ENCODE measurements at places on chromosomes 6 and 20.

GRCh38 chr6:121222656-121223055 is 111.6 kb downstream of the TBC1D32 start:
- no peak for DNase-seq

- DNase-seq = no peak
Measured at GRCh38 chr20:61896058-61896961, 169.4 kb downstream of the TAF4 start.

DNA sequence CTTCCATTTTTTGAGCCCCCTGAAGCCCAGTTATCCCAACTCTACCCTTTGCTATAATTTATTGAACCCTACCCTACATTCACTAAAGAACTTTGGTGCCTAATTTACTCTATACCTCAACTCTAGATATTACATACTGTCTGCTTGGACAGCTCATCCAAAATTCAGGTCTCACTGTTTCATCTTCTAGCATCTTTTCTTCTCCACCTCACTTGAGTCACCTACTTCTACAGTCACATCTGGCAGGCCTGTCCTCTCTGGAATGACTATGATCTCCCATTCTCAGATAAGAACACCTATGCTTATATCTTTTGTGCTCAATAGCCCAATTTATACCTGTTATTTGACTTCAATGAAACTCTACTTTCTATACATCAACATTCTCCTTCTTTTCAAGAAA is 58.0 kb downstream of the SHPRH start:
- DNase-seq = no peak

DNA sequence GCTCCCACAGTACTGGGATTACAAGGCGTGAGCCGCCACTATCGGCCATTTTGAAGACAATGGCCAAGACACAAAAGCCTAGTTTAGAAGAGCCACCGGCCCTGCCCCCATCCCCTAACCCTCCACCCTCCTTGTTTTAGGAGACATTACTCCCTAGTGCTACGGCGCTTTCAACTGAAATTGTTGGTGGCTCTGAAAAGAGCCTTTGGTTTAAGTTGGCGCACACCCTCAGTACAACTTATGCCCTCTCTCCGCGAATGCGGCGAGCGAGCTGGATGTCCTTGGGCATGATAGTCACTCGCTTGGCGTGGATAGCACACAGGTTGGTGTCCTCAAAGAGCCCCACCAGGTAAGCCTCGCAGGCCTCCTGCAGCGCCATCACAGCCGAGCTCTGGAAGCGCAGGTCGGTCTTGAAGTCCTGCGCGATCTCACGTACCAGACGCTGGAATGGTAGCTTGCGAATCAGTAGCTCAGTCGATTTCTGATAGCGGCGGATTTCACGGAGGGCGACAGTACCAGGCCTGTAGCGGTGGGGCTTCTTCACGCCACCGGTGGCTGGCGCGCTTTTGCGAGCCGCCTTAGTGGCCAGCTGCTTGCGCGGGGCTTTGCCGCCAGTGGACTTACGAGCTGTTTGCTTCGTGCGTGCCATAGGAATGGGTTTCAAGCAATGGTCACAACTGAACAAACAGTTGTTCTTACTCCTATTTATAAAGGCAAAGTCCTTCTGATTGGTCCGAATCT is 114.9 kb upstream of the BTN3A2 start:
- DNase-seq = peak; percentile 36

DNA sequence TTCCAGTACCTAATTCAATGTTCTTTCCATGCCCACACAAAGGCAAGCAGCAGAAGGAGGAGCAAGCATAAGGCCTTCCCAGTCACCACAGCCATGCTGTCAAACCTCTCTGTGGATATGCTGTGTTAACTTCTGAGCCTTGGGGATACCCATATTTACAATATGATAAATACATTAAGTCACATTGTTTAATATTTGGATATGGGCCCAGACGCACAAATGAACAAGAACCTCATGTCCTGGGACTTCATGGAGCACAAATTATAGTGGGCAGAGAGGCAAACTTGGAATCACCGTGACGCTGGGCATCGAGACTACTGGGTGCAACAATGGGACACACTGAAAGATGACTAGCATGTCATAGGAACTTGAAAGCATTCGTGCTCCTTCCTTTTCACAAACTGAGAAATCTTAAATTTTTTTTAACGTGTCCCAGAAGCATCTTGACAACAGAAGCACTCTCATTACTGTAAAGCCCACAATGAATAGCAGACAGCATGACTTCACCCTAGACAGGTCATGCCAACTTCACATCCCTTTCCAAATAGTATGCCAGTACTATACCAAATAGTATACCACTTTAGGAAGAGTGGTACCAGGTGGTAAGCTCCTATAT is 16.0 kb downstream of the SOD2 start:
- DNase-seq = no peak

GRCh38 chr20:32476684-32477593 is 108.2 kb downstream of the NOL4L start:
- no peak for DNase-seq

DNA sequence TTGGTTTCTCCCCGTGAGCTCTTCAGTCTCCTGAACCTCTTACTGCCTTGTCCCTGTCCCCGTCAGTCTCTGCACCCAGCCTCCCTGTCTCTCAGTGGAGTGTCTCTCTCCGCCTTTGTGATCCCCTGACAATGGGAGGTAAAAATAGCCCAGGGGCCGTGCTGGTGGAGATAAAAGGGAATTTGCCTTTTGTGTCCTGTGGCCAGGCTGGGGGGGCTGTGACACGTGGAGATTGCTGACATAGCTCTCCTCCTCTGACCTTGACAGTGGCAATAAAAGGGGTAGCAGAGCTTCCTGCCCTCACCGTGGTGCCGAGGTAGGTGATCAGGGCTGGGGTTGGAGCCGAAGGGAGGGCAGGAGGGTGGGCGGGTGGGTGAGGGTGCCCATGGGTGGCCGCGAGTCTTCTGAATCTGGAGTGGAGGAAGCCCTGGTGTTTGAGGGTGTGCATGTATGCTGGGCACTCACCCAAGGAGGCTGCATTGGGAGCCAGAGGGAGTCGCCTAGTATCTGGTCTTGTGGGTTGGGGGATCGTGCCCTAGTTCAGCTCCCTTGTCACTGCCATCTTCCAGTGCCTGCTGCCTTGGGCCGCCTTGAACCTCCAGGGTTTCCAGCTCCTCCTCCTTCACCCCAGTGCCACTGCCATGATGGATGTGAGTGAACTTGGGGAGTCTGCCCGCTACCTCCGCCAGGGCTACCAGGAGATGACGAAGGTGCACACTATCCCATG is 21.9 kb downstream of the MYH7B start:
- DNase-seq = no peak

GRCh38 chr6:98047164-98047563 is 764.1 kb upstream of the MMS22L start:
- no peak for DNase-seq

DNA sequence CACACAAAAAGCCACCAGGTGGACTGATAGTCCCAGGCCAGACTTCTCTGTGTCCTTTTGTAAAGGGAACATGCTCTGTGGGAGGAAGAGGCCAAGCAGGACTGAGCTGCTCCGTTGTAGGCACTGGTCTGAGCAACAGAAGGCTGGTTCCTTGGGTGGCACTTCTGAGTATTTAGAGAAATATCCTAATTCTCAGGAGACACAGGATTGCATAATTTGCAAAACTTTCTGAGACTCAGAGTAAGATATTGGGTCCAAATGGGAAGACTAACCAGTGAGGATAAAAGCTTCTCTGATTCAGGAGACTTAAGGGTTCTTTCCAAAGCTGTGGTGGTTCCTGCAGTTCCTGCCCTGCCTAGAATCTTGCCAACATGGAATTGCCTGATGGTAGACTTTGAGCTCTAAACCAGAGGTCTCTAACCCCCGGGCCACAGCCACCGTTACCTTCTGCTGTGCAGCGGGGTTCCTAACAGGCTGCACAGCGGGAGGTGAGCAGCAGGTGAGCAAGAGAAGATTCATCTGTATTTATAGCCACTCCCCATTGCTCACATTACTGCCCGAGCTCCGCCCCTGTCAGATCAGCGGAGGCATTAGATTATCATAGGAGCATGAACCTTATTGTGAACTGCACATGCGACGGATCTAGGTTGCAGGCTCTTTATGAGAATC is 107.0 kb downstream of the OLIG3 start:
- DNase-seq = no peak

GRCh38 chr20:10670501-10671220 is 3.1 kb downstream of the JAG1 start:
- no peak for DNase-seq

GRCh38 chr6:167997642-167998041 is at the start of gene KIF25:
Gene KIF25, plus strand, starts transcription at chr6:167997671. Its CDS starts 31,915 bp downstream, at chr6:168029586.
- no peak for DNase-seq

- no peak for DNase-seq
Measured at GRCh38 chr6:6315660-6316059, 4.8 kb downstream of the F13A1 start.

- DNase-seq = no peak
Measured at GRCh38 chr6:145092554-145092953, 642.8 kb downstream of the EPM2A start.

DNA sequence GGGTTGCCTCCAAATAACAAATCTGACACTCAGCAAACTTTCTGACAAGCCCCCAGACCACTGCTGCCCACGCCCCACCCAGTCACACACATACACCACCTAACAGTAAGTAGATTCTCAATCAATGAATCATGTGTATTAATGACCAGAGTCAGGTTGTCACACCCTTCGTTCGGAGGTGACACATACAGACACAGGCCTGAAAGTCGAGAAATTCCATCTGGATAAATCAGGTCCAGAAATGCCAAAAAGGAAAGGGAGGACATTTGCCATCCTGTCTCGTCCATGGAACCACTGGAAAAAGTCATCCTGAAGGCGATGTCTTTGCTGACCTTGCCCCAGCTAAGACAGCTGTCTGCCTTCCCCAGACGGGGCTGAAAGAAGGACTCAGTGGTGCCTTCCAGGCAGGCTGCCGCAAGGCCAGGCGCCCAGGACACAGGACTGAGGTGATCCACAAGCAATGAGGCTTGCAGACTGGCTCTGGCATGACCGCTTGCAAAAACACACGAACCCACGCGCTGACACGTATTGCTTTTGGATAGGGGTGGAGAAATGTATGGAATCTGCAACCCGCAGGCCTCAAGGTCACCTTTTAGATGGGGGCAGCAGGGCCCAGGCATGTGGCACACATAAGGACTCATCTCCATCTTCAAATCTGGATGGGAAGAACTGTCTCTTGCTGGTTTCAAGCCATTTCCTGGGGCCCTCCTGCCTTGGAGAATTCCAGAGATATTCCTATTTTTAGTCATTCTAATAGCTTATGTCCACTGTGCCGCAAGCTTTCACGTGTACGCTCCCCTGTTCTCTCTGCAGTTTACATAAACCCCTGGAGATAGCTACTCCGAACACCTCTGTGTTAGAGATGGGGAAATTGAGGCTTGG is 9.0 kb downstream of the NFATC2 start:
- DNase-seq = no peak

- no peak for DNase-seq
Measured at GRCh38 chr20:40849456-40849855, 160.4 kb upstream of the MAFB start.

- no peak for DNase-seq
Measured at GRCh38 chr20:36571564-36572504, 1.6 kb upstream of the TGIF2 start.

- no peak for DNase-seq
Measured at GRCh38 chr20:50295762-50296449, 105.3 kb downstream of the CEBPB start.

- DNase-seq = no peak
Measured at GRCh38 chr6:84862843-84863242, 98.4 kb upstream of the TBX18 start.

- no peak for DNase-seq
Measured at GRCh38 chr20:1897541-1897940, 2.3 kb downstream of the SIRPA start.

- no peak for DNase-seq
Measured at GRCh38 chr6:97653076-97653475, 370.1 kb upstream of the MMS22L start.

- no peak for DNase-seq
Measured at GRCh38 chr6:1526398-1527072, 83.2 kb upstream of the FOXC1 start.

GRCh38 chr20:8837396-8837795 is 231.5 kb upstream of the PLCB4 start:
- DNase-seq = no peak

DNA sequence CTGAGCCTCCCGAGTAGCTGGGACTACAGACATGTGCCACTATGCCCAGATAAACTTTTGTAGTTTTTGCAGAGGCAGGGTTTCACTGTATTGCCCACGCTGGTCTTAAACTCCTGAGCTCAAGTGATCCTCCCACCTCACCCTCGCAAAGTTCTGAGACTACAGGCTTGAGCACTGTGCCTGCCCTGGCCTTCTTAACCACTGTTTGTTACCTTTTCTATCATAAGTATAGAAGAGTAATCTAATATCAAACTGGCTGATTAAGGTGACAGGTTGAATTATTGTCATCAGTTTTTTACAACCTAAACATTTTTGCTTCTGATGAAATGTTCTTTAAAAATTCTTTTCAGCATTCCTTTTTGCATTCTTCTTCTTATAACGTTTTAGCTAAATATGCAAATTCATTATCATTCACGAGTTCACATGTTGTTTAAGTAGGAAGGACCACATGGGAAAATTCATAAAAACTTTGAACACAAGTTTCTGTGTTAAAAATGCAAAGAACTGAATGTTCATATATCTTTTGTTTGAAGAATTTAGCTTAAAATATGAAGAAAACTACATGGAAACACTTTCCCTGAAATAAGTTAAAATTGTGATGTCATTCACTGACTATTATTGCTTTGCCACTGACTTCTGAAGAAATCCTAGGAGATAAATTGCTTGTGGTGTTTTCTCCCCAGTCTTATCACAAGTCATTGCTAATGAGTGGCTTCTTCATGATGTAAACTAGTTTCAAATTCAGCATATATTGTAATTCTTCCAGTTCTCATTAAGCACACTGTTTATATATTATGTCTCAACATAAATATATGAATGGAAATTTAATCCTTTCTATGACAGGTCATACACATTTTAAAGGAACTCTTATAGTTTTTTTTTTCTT is 106.7 kb downstream of the ADGRB3 start:
- DNase-seq = no peak

DNA sequence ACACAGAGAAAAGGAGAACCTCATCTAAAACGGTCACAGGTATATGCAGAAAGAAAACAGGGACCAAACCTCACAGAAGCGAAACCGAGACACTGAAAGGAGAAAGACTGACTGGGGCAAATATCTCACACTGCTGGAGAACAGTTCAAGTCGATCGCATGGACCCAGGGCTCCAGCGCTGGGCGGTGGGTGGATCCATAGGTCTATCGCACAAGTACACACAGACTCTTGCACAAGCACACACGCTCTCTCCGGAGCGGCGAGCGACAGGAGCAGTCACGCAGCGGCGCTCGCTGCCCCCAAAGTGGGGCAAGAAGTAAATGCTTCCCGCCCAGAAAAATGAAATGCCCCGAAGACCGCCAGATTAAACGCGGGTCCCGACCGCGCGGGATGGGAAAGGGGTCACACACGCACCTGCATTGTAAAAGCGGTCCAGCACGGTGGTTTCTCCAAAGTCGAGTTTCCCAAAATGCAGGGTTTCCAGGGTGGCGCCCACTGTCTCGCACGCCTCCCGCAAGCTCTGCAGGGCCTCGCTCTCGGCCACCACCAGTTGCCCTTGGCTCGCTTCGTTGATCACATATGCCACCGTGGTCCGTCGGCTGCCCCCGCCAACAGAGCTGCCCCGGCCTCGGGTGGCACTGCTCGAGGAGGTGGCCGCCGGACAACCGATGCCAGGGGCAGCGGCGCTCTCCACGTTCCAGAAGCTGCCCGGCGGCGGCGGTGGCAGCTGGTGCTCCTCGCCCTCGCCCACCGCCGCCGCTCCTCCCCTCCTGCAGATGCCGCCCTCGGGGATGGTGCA is 782 bp downstream of the MAP3K5 start:
- peak; percentile 21 for DNase-seq

GRCh38 chr20:21505810-21506530 is 7.9 kb downstream of the NKX2-2 start:
- peak; percentile 21 for DNase-seq

All from stimulated activated CD8-positive, alpha-beta memory T cell treated with anti-CD3 and anti-CD28 coated beads, Interleukin-4, amount 100 ng/mL, for 4 hours (primary cell).